ENCODE measurements at places on chromosomes 7 and 10. TPM values are rescaled to one million over a fixed set of nuclear protein-coding genes. Genes with fewer than 3 reads are reported as not detected.

- H3K27me3 ChIP-seq = no peaks in the 10 kb centered on the region
- H3K4me1 ChIP-seq = no peaks in the 10 kb centered on the region
- H3K27ac ChIP-seq = no peak overlapping the region
- H3K36me3 ChIP-seq = no peaks in the 10 kb centered on the region
- DNase-seq = no peak
- H3K4me3 ChIP-seq = no peak overlapping the region
Observed at GRCh38 chr10:4569151-4569550, 256.9 kb upstream of the AKR1E2 start.

- no peak overlapping the region for H3K27ac ChIP-seq
- peaks cover 18% of the 10 kb centered on the region for H3K4me1 ChIP-seq
- peak overlapping the region; percentile 54 for H3K4me3 ChIP-seq
- no peak for DNase-seq
Observed at GRCh38 chr10:101570428-101571270, 17.4 kb downstream of the POLL start.

The GLCCI1 gene
- 20.4 TPM for total RNA-seq

DNA sequence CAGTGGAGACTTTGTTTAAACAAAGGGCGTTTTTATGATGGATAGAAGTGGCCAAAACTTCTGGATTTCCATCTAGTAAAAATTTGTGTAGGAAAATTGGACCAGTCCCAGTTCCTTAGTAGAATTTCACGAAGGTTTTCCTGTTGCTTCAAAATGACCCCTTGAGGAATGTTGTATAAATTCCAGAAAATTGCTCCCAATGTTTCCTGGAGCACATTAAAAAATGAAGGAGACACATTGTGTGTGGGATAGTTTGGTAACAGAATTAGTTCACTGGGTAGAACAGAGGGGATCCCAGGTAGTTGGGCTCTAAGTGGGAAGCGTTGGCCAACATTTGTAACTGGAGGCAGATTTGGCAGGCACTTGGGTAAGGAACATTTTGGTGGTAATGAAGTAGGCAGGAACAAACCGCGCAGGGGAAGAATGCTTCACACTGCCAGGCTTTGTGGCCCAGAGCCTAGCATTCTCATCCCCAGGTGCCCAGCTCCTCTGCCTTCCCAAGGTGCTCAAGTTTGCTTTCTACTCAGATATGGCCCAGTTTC is 758.6 kb downstream of the AUTS2 start:
- DNase-seq = no peak
- no peak overlapping the region for H3K27ac ChIP-seq
- no peaks in the 10 kb centered on the region for H3K36me3 ChIP-seq
- H3K27me3 ChIP-seq = no peaks in the 10 kb centered on the region
- H3K4me3 ChIP-seq = no peak overlapping the region

The SRRM3 gene
- 0.05 TPM for total RNA-seq

The C7orf33 gene
- not detected for total RNA-seq

The TBC1D12 gene
- 3.7 TPM for total RNA-seq
